ENCODE measurements at places on chromosomes 4 and X.

GRCh38 chr4:53844133-53844532, 220.3 kb downstream of the CHIC2 start:
- DNase-seq = no peak

DNA sequence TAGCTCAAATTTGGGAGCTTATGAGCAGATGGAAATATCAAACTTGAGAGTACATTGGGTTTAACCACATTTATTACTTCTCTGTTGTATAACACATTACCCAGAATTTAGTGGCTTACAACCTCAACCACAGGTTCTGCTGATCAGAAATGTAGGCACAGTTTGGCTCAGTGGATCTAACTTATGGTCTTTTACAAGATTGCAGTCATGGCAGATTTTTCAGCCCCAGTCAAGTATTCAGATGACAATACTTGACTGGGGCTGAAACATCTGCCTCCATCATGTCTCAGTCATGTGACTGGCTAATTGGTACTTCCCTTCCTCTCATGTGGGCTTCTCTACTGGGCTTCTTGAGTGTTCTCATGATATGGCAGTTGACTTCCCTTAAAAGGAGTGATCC, 44.0 kb upstream of the ADAD1 start:
- no peak for DNase-seq

- no peak for DNase-seq
These were observed 36.9 kb downstream of the PARM1 start for GRCh38 chr4:74969507-74970474.

GRCh38 chr4:24768006-24768405, 27.4 kb upstream of the SOD3 start:
- no peak for DNase-seq

DNA sequence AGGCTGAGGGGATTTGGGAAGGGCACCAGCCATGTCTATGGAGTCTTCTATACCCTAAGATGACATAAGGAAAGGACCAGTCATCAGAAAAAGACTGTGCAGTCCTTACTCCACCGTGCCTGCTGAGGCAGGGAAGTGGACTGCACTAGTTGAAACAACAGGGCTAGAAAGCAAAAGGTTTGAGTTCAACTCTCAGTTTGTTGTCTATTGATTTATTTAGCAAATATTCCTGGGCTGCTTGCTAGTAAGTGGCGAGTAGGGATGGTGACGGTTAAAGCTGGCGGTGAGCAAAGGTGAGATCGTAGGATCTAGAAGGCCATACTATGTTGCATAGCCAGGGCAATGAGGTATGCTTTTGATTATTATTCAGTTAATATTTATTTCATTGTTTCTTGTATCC, 110.1 kb downstream of the SMIM20 start:
- no peak for DNase-seq

GRCh38 chr4:42172128-42172790, 19.8 kb upstream of the BEND4 start:
- no peak for DNase-seq

- DNase-seq = no peak
These were observed 93.8 kb downstream of the HDAC8 start for GRCh38 chrX:72478853-72479252.

DNA sequence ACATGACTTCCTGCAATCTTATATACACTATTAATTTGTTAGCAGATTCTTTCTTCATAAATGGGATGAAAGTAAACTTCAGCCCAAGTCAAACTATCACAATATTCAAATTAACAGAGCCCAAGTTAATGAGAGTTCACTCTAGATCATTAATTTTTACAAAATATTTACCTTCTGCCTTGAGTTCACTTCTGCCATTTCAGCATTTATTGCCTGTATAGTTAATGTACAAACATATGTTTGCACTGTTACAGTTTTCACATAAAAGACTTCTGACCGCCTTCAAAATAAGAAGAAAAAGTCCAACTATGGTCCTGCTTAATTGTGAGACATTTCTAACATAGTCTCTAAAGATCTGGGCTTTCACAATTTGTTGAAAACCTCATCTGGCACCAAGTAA, 46.9 kb downstream of the GPC3 start:
- no peak for DNase-seq

GRCh38 chr4:40523581-40523980, 106.1 kb downstream of the RBM47 start:
- DNase-seq = no peak

DNA sequence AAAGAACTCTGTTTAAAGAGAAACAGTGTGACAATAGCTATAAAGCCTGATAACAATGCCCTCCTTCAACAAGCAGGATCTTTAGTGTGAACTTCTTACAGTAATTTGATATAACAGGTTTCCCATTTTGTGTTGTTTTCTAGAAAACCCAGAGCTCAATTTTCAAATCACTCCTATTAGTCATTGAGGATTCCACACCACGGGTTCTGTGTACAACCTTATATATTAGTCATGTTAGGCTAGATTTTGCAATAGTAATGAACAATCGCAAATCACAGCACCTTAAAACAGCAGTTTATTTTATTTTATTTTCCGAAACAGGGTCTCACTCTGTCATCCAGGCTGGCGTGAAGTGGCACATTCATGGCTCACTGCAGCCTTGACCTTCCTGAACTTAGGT, 1020.9 kb upstream of the INTU start:
- DNase-seq = no peak

DNA sequence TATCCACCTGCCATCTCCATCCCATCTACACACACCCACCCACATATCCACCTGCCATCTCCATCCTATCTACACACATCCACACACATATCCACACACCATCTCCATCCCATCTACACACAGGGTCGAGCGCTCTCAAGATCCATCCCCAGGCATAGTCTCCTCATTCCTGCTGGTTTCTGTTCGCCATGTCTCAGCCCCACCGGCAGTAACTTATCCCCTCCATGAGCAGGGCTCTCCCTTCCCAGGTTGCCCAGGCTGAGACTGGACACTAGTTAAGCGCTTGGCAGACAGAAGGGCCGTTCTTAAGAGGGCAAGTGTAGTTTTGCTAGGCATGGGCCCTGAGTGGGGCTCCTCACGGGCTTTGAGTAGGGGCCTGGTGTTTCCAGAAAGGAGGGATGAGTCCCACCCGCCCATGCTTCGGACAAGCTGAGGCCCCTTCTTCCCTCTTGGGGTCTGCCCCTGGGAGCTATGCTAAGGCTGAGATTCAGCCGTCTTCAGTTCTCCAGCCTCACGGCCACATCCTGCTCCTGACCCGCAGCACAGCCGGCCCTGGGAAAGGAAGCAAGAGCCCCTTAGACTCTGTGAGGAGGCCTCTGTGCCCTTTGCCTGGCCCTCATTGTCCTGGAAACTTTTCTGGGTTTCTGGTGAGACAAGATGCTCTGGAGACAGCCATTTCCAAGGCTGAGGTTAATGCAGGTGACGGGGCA, 20.4 kb downstream of the TMEM271 start:
- DNase-seq = no peak

DNA sequence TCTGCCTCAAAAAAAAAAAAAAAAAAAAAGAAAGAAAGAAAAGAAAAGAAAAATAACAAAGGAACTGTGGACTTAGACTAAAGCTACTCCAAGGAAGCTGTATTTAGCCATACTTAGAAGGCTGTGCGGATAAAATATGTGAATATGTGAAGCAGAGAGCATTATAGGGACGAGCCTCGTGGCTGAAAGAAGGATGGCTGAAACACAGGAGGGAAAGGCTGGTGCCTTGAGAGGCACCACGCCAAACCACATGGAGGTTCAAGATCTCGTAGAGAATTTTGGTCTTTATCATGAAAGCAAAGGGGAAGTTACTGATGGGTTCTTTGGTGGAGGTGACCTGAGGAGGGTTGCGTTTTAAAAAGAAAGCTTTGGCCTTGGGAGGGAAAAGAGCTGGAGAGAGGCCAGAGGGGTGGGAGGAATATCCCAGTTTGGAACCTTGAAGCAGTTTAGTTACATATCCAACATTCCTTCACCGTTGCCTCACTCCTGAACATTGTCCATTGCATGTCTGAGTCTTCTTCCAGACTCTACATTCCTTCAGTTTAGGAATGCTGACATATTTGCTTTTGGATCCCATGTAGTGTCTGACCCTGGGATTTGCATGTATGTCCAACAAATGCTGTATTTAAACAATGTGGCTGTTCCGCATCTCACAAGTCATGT, 82.5 kb downstream of the CPE start:
- DNase-seq = peak; percentile 93

DNA sequence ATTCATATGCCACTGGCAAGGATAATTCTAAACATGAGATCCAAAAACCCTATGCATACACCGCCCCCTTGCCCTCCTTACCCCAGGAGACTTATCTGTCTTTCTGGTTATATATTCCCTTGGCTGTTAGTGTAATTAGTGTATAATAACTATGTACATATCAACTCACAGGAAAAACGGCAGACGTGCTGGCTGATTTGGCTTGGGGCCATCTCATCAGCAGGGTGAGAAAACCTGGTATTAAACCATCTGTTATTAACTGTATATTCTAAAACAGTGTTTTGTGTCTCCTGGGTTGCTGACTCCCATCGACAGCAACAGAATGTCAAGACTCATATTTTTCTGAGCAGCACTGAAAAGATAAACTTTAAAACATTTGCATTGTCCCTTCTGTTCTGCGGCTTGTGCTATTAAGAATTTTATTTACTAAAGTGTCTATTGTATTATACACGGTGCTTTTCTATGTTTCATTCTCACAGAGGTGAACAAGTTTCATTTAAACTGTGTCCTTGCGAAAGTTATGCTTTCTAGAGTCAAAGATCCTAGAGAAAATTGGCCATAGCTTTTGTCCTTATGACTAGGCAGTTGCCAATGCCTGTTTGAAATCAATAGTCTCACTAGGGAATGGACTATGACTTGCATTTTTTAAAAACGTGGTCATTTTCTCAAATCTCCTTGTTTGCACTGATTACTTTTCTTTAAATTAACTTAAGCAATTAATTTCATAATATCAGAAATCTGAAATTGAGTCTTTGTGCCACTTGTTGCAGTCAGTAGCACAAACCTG, 211.5 kb upstream of the MID1 start:
- no peak for DNase-seq

DNA sequence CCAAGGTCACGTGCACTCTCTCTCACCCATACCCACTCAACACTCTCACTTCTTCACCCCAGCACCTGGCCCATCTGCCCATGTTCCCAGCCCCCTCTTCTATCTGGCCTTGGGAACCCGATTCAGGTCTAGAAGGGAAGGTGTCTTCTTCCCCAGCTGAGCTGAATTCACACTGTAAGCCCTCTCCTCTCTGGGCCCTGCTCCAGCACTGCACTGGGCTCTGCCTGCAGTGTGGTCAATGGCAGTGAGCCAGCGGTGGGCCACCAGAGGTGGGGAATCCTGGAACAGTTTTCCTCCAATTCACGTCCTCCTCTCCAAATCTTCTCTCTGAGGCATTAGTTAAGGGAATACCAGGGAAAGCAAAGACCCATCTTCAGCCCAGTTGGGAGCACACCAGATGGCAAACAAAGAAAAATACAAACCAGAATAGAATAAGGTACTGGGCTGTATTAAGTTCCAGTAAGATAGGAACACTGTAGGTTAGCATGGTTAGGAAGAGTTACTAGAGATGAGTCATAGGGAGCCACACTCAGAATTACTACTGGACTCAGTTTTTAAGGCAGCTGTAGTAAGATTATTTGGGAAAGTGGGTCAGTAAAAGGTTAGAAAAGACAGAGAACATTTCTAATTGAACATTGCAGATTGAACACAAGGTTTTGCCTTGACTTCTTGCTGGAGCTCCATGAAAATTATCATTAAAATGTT, 5.0 kb downstream of the AWAT2 start:
- DNase-seq = peak; percentile 24

DNA sequence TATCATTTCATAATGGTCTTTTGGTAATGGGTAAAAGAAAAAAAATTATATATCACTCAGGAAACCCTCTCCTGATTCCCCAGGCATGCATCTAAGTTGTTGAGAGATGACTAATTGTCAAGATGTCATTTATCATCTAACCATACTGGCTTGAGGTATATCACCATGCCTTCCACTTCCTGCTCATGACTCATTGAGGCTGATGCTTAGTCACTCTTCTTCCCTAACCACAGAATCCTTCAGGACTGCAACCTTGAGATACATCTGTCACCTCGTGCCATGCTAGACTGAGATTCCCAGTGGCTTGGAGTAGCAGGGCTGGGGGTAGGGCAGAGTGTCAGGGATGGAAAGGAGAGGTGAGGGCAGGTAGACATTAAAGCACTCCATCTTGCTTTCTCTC, 782.5 kb upstream of the INTU start:
- peak; percentile 95 for DNase-seq

DNA sequence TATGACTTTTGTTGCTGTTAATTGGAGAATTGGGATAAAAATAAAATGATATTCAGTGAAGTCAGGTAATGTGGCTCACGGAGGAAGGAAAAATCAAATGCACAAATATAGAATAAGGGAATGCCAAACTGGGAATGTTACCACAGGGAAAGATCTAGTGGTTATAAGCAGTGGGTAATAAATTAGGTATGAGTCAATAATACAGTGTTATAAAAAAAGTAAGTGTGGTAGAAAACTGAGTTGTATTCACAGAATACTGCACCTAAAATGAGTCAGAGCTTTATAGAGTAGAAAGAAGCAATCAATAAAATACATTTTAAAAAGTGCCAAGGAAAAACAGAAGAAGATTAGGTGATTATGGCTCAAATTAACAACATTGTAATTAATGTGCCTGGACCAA, 34.5 kb downstream of the INTS12 start:
- DNase-seq = no peak

- DNase-seq = no peak
These were observed 45.1 kb downstream of the ADGRL3 start for GRCh38 chr4:61245069-61245714.

- DNase-seq = no peak
These were observed 7.4 kb upstream of the BEND2 start for GRCh38 chrX:18228069-18228468.

DNA sequence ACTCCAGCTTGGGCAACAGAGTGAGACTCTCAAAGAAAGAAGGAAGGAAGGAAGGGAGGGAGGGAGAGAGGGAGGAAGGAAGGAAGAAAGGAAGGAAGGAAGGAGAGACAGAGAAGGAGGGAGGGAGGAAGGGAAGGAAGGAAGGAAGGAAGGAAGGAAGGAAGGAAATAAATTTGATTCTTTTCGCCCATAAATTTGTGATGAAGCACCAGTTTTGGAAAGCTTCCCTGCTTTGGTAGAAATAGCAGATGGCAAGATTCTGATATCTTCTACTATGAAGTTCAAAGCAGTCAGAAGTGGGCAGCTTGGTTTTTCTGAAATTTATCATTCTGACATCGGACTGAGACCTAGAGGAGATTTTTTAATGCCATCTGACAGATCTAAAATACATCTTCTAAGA, 11.7 kb upstream of the GYG2 start:
- no peak for DNase-seq

DNA sequence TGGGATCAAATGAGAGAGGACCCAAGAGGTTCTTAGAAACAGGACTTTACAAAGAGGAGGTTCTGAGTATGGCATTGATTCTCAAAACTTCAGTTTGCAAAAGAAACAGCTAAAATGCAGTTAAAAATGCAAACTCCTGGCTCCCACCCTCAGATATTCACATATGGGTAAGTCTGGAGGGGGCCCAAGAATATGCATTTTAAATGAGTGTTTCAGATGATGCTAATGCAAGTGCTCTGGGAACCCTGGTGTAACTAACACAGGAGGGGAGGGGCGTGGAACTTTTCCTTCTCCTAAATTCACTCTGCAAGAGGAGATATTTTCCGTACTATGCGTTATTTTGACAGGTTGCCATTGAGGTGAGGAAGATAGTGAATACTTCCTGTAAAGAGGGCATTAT, 168.2 kb downstream of the TENM3 start:
- no peak for DNase-seq

- DNase-seq = no peak
These were observed 350.3 kb downstream of the PTTG2 start for GRCh38 chr4:38310446-38311043.

- no peak for DNase-seq
These were observed 379.3 kb upstream of the TENM3 start for GRCh38 chr4:181863856-181864255.

GRCh38 chr4:92305148-92305877, 1.5 kb downstream of the GRID2 start:
- peak; percentile 3 for DNase-seq

Measured in NCI-H226 (cell line).